CD4-positive, alpha-beta T cell treated with Interleukin-4 for 1 hour (primary cell): ENCODE measurements at places on chromosomes 16 and 17.

GRCh38 chr17:9367156-9367555 is 208.5 kb downstream of the STX8 start:
- no peak for DNase-seq

GRCh38 chr17:5508810-5509209 is 22.4 kb downstream of the MIS12 start:
- DNase-seq, result no peak

- DNase-seq, result peak; percentile 36
Observed at GRCh38 chr17:30093463-30094147, 23.0 kb upstream of the NSRP1 start.

GRCh38 chr17:82627405-82627804 is 20.8 kb downstream of the WDR45B start:
- no peak for DNase-seq

DNA sequence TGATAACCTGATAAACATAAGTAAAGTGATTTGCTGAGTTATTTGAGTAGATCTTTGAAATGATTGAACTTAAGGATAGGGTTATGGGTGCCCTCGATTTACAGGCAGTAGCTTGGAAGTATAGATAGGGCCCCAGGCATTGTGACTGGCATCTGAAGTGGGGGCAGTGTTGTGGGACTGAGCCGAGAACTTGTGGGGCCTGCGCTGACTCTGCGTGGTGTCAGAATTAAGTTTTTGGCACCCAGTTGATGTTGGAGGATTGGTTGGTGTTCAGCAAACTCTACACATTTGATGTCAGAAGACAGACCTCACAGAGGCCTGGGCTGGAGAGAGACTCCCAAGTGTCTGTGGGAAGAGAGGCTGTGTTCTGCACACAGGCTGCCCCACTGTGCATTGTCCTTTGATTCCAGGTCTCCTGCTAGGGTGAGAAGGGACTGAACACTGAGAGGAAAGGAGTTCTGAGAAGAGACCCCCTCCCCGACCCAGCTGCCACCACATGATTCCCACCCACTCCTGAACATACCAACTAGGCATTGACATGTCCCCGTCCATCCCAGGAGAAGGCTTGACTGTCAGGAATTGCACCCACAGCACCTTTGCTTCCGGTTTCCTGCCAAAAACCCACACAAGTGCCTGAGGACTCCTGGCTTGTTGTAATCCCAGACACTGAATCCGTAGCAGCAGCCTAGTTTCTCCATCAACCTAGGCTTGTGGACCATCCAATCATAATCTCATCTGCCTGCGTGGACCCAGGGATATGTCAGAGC is 4.5 kb downstream of the ZNF267 start:
- no peak for DNase-seq

- DNase-seq, result no peak
Observed at GRCh38 chr16:13029786-13030185, 128.4 kb downstream of the SHISA9 start.

DNA sequence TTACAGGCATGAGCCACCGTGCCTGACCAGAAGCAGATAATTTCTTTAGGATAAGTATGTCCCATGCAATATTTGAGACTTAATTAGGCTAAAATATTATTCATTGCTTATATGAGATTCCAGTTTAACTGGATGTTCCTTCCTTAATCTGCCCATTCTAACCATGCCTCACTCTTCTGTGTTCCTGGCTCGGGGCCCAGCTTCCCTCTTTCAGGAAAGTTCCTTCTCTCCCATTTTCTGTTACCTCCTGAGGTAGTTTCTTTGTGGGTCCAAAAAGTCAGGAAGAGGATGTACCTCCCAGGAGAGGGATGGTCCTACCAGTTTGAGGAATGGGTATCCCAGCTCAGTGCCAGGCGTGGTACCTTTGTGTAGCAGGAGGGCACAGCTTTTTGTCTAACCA is 23.3 kb downstream of the UNK start:
- DNase-seq, result no peak

- peak; percentile 79 for DNase-seq
Observed at GRCh38 chr16:3094289-3095027, 4.6 kb downstream of the ZSCAN10 start.

GRCh38 chr16:3645504-3646347 is 8.8 kb upstream of the DNASE1 start:
- DNase-seq, result no peak

DNA sequence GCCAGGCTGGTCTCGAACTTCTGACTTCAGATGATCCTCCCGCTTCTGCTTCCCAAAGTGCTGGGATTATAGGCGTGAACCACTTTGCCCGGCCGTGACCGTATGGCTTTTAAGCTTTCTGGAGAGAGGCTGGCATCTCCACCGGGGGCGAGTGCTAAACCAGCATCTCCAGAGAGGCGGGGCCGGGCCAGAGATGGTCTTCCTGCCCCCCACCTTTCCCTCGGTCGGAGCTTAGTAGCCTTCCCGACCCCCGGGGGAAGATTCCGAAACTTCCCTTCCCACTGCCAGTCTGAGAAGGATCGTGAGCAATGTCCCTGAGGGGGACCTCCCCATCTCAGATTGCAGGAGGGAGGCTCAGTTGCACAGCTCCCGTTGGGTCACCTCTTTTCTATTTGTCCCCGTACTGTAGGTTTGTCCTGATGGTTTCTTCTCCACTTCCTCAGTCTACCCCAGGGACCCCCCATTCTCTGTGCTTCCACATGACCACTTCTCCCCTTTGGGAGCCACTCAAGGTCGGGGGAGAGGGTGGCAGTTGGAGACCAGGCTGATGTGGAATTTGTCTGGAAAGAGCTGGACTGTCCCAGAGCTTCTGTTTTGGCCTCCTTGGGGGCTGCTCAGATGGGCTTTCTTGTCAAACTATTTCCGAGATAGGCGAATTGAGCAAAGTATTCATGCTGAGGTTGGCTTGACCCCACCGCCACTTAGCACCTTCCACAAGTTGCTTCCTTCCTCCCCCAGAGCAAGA is 18.2 kb downstream of the IGF2BP1 start:
- no peak for DNase-seq

DNA sequence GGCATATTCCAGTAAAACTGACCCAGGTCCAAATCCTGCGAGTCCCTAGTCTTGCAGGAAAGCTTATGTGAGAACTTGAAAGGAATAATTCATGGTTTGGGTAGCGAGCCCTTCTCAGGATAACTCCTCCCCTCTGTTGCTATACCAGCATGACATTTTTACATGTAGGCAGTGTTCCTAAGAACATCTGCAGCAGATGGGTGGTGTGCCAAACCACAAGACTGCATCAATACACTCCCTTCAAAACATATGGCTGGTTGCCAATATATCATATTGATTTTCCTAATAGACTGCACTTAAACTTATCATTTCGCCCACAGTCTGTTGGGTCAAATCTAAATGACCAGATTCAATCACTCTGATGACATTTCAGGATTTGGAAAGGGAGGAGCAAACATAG is 19.9 kb downstream of the PSME3IP1 start:
- no peak for DNase-seq

- DNase-seq, result no peak
Observed at GRCh38 chr17:34988644-34989043, 8.3 kb downstream of the LIG3 start.

DNA sequence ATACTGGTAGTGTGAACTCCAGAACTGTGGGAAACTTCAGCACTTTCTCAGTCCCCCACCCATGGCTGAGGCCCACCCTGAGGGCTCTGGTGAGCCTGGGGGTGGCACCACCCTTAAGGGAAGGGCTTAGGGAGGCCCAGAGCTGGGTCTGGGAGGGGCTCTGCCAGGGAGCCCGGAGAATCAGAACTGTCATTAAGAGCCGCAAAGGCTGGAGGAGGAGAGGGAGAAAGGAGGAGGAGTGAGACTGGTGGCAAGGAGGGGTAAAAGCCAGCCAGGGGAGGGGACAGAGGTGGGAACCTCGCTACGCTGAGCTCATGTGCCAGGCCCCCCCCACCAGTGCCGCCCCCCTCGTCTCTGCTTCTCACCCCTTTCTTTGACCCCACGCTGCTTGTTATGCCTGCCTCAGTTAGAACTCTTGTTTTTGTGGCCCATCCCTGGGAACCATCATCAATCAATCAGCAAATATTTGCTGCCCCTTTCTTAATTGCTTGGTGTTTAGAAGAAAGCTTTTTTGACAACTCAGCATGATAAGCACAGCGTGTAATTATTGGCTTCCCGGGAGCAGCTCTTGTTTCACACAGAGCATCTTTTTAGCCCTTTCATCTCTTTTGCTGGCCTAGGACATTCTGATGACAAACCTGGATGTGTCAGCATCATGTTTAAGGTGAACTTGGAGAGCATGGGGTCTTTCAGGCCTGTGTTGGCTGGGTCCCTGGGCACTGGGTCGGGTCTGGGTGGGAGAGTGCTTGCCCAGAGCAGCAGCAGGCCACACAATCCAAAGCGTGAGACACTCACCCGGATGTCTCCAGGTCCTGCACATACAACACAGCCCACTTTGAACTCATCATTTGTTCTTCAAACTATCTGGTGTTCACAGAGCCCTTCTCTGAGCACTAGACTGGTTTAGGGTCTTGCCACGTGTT is 77.7 kb downstream of the NETO2 start:
- DNase-seq, result no peak

GRCh38 chr16:11386791-11387546 is 41.7 kb downstream of the RMI2 start:
- no peak for DNase-seq

DNA sequence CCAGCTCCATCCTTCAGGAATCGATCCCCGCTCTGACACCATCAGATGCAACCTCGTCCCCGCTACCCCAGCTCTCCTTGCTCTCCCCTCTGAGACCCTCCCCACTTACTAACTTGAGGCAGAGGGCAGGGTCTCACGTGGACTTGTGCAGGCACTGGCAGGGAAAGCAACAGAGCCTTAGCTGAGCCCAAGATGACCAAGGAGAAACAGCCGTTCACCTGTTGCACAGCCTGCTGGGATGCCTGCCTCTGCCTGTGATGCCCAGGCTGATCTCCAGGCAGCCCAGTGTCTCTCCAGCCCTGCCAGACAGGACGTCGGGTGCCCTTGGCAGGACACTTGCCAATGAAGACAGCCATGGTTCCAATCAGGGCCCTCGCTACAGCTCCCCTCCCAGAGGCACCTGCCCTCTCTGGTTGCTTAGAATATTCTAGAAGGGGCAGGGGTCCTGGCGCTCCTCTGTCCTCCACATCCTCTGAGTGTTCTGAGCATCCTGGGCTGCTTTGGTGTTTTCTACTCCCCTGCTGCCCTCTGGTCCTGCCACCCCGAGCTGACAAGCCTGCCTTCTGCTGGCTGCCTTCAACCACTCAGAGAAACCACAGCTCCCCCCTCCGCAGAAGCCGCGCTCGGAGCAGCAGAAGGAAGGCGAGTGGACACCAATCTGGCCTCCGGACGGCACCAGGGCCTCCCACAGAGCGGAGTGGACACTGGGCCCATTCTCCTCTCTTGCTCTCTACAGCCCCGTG is 6.7 kb downstream of the CEP295NL start:
- DNase-seq, result no peak

DNA sequence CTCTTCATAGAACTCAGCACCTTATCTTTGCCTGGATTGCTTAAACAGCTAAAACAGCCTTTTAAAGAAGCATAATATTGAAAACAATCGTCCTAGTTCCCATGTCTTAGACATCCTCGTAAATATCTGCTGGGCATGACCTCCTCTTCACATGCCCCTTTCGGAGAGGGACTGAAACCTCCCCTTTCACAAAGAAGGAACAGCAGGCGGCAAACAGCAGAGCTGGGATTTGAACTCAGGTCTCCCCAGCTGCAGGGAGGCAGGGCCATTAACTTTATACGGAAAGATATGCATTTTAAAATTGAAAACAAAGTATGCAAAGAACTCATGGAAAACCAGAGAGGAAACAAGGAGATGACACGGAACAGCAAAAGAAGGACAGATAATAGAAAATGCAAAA is 249.9 kb downstream of the FOXL1 start:
- DNase-seq, result no peak

GRCh38 chr16:27335349-27336053 is 21.7 kb downstream of the IL4R start:
- DNase-seq, result no peak

DNA sequence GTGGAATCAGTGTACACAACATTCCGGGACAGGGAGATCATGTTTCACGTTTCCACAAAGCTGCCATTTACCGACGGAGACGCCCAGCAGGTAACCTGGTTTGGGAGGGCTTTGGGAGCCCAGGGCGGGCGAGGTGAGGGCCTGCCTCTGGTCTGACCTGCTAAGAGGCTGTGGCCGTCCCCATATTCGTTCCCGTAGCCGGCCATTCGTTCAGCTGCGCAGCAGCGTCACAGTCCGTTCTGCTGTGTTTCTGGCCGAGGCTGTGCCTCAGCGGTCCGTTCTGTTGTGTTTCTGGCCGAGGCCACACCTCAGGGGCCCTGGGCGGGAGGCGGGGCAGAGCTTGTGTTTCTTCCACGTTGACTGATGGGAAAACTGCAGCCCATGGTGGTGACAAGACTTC is 68.0 kb downstream of the OR1D5 start:
- no peak for DNase-seq

DNA sequence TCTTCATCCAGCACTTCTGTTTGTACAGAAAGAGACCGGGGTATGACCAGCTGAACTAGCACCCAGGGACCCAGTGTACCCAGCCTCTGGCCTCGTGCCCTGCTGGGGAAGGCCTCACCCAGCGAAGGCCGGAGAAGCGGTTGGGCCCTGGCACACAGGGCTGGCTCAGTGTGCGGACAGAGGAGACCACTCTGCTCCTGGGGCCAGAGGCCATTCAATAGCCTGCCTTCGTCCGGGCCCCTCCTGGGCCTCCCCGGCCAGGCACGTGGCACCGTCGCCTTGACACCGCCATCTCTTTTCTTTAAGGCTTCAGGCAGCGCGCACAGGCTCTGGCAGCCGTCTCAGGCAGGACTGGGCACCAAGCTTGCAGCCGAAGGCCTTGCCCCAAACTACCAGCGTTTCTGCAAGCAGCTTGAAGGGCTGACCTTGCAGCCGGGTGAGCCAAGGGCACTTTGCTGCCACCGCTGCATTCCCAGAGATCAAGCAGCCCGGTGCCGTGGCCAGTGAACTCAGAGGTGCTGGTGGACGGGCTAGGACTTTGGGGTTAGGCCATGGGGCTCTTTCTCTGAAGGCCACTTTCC is 8.0 kb downstream of the TAX1BP3 start:
- DNase-seq, result no peak

- DNase-seq, result no peak
Observed at GRCh38 chr17:50835301-50836234, at the start of gene WFIKKN2. TSS of gene WFIKKN2 (plus strand) at chr17:50835586. CDS start at chr17:50835938, 352 bp downstream.

GRCh38 chr17:73240561-73240960 is 21.1 kb downstream of the CPSF4L start:
- no peak for DNase-seq

DNA sequence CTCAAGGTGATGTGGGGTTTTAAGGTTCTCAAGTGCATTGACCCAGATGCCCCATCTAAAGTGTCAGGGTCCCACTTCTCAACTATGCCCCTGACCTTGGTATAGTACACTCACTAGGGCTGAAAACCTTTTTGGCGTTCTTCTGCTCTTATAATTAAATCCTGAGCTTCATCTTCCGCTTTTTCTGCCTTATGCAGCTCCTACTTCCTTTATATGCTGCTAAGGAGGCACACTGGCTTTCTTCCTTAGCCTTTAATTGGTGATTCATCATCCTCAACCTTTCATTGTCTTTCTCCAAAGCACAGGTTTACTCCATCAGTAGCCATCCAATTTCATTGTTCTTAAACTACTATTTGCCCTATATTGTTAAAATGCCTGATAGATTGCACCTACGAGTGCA is 5.3 kb upstream of the NF1 start:
- DNase-seq, result no peak
